Regular cardiac myocyte (primary cell): ENCODE measurements at places on chromosomes 6 and 20. TPM values are rescaled to one million over a fixed set of nuclear protein-coding genes. Genes with fewer than 3 reads are reported as not detected.

The SLC22A7 gene
- not detected in 2 replicates for total RNA-seq

The SNAI1 gene
- total RNA-seq, result 0.56 and 1.3 TPM in 2 replicates

The SMPD2 gene
- 7.7 and 9.0 TPM in 2 replicates for total RNA-seq

The RIPPLY2 gene
- total RNA-seq, result not detected in 2 replicates

The TMEM217 gene
- total RNA-seq, result 1.2 and 2.5 TPM in 2 replicates

The TINAG gene
- total RNA-seq, result not detected in 2 replicates

The LZTS3 gene
- 3.8 and 8.2 TPM in 2 replicates for total RNA-seq

The EYA2 gene
- total RNA-seq, result 0.19 and 0.28 TPM in 2 replicates

The PPP1R16B gene
- 0.58 and 2.0 TPM in 2 replicates for total RNA-seq

The AVP gene
- not detected in 2 replicates for total RNA-seq

The SLC44A4 gene
- not detected in 2 replicates for total RNA-seq

The KCNG1 gene
- 5.4 and 13.5 TPM in 2 replicates for total RNA-seq

The WFDC5 gene
- total RNA-seq, result not detected in 2 replicates

The HEY2 gene
- 0.28 and 0.77 TPM in 2 replicates for total RNA-seq

The CST4 gene
- 0.77 and 1.7 TPM in 2 replicates for total RNA-seq

The TSPO2 gene
- total RNA-seq, result not detected in 2 replicates

The RBPJL gene
- total RNA-seq, result not detected in 2 replicates
